ENCODE measurements at places on chromosomes 7 and 10. TPM values are rescaled to one million over a fixed set of nuclear protein-coding genes. Genes with fewer than 3 reads are reported as not detected.

GRCh38 chr10:4685491-4685890 is 140.5 kb upstream of the AKR1E2 start:
- no peak for DNase-seq

- DNase-seq, result peak; percentile 73
These were observed 26.5 kb upstream of the TRIL start for GRCh38 chr7:28984631-28985030.

The TMEM270 gene
- not detected for total RNA-seq

The IKZF5 gene
- total RNA-seq, result 30.7 TPM

DNA sequence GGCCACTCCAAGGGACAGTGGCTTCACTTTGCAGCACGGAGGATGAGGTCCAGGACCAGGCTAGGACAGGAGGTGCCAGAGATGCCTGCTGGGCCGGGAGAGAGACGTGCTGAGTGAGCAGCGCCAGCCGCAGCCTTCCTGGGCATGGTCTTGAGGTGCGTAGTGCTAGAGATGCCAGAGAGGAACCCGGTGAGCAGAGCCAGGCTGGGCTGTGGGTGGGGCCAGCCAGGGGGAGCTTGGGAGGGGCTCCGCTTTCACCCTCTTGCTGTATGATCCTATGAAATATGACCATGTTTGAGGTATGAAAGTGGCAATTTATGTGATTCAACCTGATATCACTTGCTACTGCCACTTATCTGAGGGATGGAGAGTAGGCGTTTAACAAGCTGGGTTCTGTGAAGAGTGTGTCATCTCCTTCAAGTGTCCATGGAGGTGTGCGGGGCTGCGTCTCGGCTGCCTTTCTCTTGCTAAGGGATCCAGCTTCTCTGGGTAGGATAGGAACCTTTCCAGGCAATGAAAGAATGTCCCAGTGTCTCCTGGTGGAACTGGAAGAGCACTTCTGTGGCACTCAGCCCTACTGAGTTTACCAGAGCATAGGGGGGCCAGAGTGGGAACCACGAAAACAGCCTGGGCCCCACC is 518.4 kb upstream of the FOXK1 start:
- DNase-seq, result no peak

DNA sequence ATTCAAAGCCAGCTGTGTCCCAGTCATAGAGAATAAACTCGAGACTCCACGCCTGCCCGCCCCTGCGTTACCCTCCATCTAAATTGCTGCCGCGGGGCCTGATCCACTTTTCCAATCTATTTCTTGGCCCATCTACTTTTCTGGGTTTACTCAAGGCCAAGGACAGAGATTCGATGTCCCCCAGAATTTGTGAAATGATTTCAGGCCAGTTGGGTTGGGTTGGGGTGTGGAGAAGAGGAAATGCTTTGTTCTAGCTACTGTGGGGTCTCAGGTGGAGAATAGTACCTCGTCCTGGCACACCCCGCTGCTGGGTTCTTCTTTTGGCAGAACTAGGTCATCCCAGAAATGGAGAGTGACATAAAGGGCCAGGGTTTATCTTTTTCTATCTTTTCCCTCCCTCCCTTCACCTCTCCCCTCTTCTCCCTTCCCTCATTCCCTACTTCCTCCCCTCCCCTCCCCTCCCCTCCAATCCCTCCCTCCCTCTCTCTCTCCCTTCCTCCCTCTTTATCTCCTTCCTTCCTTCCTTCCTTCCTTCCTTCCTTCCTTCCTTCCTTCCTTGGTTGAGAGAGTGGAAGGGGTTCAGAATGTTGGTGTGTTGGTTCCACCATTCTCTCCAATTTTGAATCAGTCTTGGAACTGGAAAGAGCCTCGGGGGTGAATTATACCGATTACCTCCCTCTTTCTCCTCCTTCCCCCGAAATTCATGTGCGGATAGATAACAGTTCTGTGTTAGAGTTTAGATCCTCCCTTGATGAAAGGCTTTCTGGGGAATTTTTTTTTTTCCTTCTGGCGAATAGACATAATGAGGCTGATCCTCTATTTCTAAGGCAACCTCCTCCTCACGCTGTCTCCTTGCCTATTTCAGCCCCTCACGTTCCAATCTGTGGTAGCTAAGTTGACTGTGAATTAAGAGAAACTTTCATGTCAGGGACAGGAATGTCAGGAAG is 1.2 kb upstream of the TMEM229A start:
- no peak for DNase-seq

- DNase-seq, result no peak
These were observed 23.1 kb upstream of the PPIF start for GRCh38 chr10:79324032-79324695.

GRCh38 chr10:132223156-132223590 is 36.4 kb downstream of the DPYSL4 start:
- DNase-seq, result peak; percentile 72

- no peak for DNase-seq
These were observed 95.2 kb downstream of the WDR37 start for GRCh38 chr10:1151076-1152033.

GRCh38 chr7:122989577-122989976 is 5.9 kb downstream of the TAS2R16 start:
- DNase-seq, result no peak

The MAGI2 gene
- 7.2 TPM for total RNA-seq

GRCh38 chr10:20672741-20673140 is 224.4 kb downstream of the NEBL start:
- no peak for DNase-seq

GRCh38 chr7:39987641-39988347 is 37.7 kb downstream of the CDK13 start:
- no peak for DNase-seq

DNA sequence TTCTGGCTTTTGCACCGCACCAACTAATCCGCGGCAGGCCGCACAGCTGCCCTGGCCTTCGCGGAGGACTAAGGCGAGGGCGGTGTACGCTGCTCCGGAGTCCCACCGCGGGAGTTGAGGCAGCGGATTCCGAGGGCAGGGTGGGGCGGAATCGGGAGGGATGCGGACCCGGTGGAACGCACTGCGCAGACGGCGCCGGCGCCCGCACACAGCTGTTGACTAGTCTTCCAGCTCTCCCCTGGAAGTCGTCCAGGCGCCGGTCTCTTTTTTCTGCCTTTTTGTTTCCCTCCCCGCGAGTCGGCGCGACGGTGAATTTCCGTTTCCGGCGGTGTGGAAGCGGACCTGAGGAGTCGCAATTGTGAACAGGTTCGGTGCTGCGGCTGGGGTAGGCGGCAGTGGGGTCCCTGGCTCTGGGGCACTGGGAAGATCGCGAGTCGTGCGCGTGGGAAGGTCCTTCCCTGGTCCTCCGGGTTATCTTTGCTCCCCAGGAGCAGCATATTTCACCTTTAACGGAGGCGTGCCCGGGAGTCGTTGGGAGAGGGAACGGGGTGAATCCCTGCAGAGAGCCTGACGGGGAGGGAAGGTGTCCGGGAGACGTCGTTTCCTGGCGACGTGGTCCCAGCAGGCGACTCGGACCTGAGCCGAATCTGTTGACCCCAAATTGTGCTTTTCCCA is at the start of gene ASAH2B:
Gene ASAH2B, plus strand, starts transcription at position 319 of the 675 bp plus-strand sequence. CDS start 5,195 bp downstream, outside the sequence.
- DNase-seq, result peak; percentile 68

- no peak for DNase-seq
These were observed 259.9 kb downstream of the SKIDA1 start for GRCh38 chr10:21265622-21266021.

- DNase-seq, result peak; percentile 37
These were observed 87.1 kb downstream of the SLC16A9 start for GRCh38 chr10:59622320-59623132.

GRCh38 chr10:133324198-133324792 is 12.4 kb downstream of the CALY start:
- no peak for DNase-seq

DNA sequence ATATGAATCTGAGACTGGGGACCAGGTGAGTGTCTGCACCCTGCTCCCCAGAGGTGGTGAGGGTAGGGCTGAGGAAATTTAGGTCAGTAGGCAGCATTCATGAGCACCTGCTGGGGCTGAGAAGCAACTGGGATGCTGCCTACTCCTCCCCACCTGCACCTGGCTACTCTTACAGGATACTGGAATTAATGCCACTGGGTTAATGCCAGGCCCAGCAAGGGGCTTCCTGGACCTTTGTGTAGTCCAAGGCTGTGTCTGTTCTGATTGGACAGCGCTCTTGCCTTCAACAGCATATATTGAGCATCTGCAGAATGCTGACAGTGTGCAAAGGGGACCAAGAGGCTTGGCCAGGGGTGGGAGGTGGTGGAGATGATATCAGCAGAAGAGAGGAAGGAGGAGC is 32.1 kb downstream of the ADCYAP1R1 start:
- DNase-seq, result no peak

The SEMA3A gene
- 88.9 TPM for total RNA-seq

DNA sequence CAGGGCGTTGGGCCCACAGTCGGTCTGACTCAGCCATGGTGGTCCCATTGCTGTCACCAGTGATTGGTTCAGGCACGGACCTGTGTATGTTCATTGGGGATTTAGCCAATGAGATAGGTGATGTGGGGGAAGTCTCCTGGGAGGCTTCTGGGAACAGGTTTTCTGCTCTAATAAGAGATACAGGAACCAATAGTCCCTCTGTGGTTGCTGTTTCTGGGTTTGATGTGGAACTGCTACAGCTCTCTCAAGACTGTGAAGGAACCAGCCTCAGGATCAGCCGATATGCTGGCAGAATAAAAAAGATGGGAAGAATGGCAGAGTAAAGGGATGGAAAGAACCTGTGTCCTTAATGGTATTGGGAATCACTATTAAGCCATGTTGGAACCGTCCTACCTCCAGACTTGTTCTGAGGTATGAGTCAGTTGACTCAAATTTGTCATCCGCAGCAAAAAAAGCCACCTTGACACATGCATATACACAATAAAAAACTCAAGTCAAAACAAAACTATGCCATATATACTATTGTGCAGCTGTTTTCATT is 70.6 kb downstream of the MCMBP start:
- DNase-seq, result no peak

DNA sequence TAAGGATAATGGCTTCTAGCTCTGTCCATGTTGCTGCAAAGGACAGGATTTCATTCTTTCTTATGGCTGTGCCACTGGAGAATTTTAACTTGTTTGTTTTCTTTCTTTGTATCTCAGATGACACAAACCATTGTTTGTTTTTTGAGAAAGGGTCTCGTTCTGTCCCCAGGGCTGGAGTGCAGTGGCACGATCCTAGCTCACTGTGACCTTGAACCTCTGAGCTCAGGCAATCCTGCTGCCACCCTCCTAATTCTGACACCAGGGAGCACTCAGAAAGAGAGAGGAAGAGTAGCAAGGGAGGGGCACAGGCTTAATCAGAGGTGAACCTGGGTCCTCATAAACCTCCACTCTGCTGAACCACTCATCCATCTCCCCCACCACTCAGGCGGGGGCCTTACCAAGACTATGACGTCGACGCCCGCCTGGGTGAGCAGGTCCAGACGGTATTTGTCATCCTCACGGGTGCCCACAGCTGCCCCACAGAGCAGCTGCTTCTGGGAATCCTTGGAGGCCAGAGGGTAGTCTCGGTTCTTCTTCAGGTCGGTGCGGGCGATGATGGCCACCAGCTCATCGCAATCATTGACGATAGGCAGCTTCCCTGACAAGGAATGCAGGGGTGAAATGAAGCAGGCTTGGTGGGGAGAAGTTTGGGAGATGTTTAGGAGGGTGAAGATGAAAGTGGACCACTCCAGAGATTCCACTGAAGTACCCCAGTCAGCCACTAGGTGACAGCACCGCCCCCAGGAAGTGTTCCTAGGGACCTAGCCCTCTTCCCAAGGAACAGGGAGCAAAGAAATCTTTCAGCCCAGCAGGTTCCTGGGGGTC is 11.6 kb downstream of the IMPDH1 start:
- peak; percentile 57 for DNase-seq

All from uterus (tissue), 4 donors.